ENCODE measurements at places on chromosomes 16 and 17. TPM values are rescaled to one million over a fixed set of nuclear protein-coding genes. Genes with fewer than 3 reads are reported as not detected.

DNA sequence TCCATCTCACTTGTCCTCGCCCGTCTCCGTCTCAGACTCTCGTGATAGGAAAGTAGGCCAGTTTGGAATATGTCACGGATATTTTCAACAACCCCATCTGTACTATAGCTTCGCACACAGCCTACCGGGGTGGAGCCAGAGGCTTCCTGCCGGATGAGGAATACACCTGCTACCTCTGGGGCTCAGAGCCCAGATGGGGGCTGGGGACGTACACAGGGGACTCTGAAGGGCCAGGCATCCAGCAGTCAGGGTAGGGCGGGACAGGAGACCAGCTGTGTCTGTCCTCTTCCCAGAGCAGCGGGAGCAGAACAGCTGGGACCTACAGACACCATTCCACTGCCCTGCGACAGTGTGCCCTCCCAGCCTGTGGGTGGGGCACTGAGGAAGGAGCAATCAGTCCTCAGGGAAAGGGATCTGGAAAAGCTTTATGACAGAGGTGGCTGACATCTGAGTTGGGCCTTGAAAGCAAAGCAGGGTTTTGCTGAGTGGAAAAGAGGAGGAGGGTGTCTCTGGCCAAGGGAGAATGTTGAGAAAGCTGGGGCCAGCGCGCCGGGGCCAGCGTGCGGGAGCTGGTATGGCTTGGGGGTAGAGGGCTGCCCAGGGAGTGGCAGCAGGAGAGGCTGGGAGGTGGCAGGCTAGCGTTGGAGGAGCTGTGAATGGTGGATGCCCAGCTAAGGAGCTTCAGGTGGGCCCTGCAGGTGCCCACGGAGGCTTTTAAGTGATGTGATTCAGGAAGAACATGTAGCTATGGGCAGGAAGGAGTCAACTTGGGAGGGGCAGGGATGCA, 11.5 kb upstream of the SRCIN1 start:
- H3K36me3 ChIP-seq = no peaks in the 10 kb centered on the region
- no peak overlapping the region for H3K27ac ChIP-seq
- peaks cover 24% of the 10 kb centered on the region for H3K27me3 ChIP-seq
- H3K4me1 ChIP-seq = no peaks in the 10 kb centered on the region
- DNase-seq = no peak

GRCh38 chr17:33091271-33091670, 99.6 kb downstream of the SPACA3 start:
- H3K4me3 ChIP-seq = no peak overlapping the region
- peaks cover 25% of the 10 kb centered on the region for H3K27me3 ChIP-seq
- H3K27ac ChIP-seq = no peak overlapping the region
- no peaks in the 10 kb centered on the region for H3K4me1 ChIP-seq
- H3K36me3 ChIP-seq = no peaks in the 10 kb centered on the region

The KRTAP17-1 gene
- total RNA-seq = not detected

- H3K36me3 ChIP-seq = no peaks in the 10 kb centered on the region
- no peaks in the 10 kb centered on the region for H3K27me3 ChIP-seq
- DNase-seq = no peak
- H3K4me3 ChIP-seq = no peak overlapping the region
Measured at GRCh38 chr16:72645538-72645937, 402.4 kb downstream of the ZFHX3 start.

GRCh38 chr17:58666858-58667267, 25.0 kb downstream of the TEX14 start:
- DNase-seq = peak; percentile 59
- H3K4me1 ChIP-seq = peaks cover 7% of the 10 kb centered on the region
- no peak overlapping the region for H3K4me3 ChIP-seq
- H3K27me3 ChIP-seq = peaks cover 10% of the 10 kb centered on the region
- H3K27ac ChIP-seq = no peak overlapping the region

DNA sequence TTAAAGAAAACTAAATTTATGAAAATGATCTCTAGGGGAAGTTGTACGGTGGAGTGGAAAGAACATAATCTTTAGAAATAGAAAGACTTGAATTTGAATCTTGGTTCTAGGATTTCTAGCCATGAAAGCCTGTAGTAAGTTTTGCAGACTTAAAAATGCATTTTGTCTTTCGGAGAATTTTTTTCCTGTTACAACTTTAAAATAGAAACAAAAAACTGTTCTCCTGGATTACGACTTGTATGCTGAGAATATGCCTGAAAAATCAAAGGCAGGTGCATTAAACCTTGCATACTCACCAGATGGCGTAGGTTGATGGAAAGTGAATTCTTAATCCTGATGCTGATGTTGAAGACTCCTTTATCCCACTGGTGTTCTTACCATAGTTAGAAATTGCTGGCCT, 7.5 kb upstream of the MPHOSPH6 start:
- H3K27me3 ChIP-seq = peaks cover 22% of the 10 kb centered on the region
- H3K36me3 ChIP-seq = no peaks in the 10 kb centered on the region
- H3K4me3 ChIP-seq = no peak overlapping the region
- no peak overlapping the region for H3K27ac ChIP-seq
- DNase-seq = no peak
- no peaks in the 10 kb centered on the region for H3K4me1 ChIP-seq

The DNAH9 gene
- not detected for total RNA-seq

The TERB1 gene
- total RNA-seq = 0.14 TPM

DNA sequence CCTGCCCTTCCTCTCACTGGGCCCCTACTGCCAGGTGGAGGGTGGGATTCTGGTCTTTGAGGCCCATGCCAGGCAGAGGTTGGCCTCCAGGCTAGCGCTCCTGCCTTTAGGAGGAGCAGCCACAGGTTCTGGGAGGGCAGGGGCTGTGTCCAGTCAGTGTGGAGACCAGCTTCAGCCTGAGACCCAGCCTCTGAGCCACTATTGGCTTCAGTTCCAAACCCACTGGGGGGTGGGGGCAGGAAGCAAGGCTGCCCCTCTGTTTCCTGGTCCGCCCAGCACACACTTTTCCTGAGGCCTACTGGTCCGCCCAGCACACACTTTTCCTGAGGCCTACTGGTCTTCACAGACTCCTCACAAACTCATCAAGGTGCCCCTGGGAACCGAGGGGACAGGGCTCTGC, 16.4 kb downstream of the SLC5A10 start:
- H3K27ac ChIP-seq = no peak overlapping the region
- DNase-seq = no peak
- no peaks in the 10 kb centered on the region for H3K36me3 ChIP-seq
- H3K27me3 ChIP-seq = no peaks in the 10 kb centered on the region
- H3K4me3 ChIP-seq = no peak overlapping the region
- H3K4me1 ChIP-seq = peaks cover 7% of the 10 kb centered on the region

DNA sequence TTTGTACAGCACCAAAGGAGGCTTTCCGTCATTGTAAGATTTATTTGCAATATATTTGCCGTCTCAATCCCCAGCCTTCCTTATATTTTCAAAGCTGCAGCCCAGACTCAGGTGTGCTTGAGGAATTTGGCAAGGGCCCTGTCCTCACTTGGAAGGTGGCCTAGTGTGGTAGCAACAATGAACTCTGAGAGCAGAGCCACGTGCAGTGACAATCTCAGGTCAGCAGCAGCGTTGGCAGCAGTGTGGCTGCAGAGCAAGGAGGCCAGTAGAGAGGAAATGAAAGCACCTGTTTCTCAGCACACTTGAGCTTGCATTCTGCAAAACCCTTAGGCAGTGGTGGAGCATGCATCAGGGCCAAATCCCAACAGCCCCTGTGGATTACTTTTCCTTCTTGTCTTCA, 613.5 kb downstream of the RBFOX1 start:
- H3K27me3 ChIP-seq = no peaks in the 10 kb centered on the region
- no peak for DNase-seq
- H3K27ac ChIP-seq = no peak overlapping the region
- no peaks in the 10 kb centered on the region for H3K36me3 ChIP-seq
- no peak overlapping the region for H3K4me3 ChIP-seq
- no peaks in the 10 kb centered on the region for H3K4me1 ChIP-seq

GRCh38 chr16:67157892-67158635, 1.6 kb downstream of the TRADD start:
- H3K36me3 ChIP-seq = peaks cover 25% of the 10 kb centered on the region
- peaks cover 25% of the 10 kb centered on the region for H3K27me3 ChIP-seq
- peaks cover 49% of the 10 kb centered on the region for H3K4me1 ChIP-seq
- H3K27ac ChIP-seq = peak overlapping the region; percentile 92
- peak; percentile 13 for DNase-seq
- peak overlapping the region; percentile 90 for H3K4me3 ChIP-seq

- no peaks in the 10 kb centered on the region for H3K27me3 ChIP-seq
- H3K36me3 ChIP-seq = peaks cover 62% of the 10 kb centered on the region
- H3K4me1 ChIP-seq = peaks cover 55% of the 10 kb centered on the region
- no peak overlapping the region for H3K4me3 ChIP-seq
Measured at GRCh38 chr16:67801883-67802282, 4.5 kb downstream of the RANBP10 start.

The C16orf95 gene
- 11.5 TPM for total RNA-seq

DNA sequence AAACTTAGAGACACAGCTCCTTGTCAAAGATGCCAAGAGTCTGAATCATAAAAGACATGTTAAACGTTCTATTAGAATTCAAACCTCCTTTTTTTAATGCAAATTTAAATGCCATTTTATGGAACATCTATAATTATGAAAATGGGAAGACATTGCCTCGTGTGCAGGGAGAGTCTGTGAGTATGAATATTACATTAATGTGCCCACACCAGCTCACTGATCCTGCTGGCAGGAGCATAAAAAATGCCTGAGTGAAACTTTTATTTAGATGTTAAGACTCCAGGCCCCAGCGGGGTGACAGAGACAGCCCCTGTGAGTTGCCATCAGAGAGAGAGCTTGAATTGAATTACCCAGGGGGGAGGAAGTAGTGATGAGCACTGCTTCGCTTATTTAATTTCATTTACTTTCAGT, 84.8 kb downstream of the SNX11 start:
- no peaks in the 10 kb centered on the region for H3K27me3 ChIP-seq

The ITPRIPL2 gene
- 1.9 TPM for total RNA-seq

GRCh38 chr16:1859650-1860049, 12.3 kb downstream of the MEIOB start:
- DNase-seq = no peak
- peaks cover 22% of the 10 kb centered on the region for H3K4me1 ChIP-seq
- no peaks in the 10 kb centered on the region for H3K36me3 ChIP-seq
- H3K27me3 ChIP-seq = peaks cover 19% of the 10 kb centered on the region

DNA sequence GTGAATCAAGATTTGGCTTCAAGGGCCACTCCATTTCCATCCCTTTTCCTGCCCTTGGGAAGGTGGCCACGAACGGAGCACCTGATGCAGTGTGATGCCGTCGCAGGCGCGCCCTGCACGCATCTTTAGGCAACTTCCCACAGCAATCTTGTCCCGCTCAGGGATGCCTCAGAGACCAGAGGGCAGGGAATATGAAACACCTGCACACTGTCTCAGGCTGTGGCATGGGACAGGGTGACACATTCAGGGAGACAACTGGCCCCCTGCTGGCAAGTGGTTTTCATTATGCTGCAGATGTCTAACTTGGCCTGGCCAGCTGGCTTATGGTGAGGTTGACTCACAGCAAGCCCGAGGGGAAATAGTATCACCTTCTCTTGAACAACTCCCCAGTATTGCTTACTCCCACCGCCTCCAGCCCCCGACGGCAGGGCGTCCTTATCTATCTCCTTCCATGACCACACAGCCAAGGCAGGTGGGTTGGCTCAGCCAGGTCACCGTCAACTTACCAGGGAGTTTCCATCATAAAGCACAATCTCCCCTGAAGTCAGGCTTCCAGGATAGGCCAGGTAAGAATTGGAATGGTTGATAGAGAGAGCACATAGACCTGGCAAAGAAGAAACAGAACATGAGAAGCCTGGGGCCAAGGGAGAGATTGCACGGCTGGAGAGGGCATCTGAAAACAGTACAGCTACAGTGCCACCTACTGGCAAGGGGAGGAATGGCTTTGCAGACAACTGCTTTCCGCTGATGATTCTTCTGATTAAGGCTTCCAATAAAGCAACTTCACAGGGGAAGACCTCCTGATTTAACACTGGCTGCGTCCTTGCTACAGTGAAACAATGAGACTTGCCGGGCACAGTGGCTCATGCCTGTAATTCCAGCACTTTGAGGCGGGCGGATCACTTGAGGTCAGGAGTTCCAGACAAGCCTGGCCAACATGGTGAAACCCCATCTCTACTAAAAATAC, 21.1 kb downstream of the WIPI1 start:
- peaks cover 3% of the 10 kb centered on the region for H3K36me3 ChIP-seq
- peak overlapping the region; percentile 83 for H3K27ac ChIP-seq
- no peaks in the 10 kb centered on the region for H3K27me3 ChIP-seq

The TMIGD1 gene
- total RNA-seq = not detected

- H3K4me1 ChIP-seq = no peaks in the 10 kb centered on the region
- H3K27me3 ChIP-seq = no peaks in the 10 kb centered on the region
- DNase-seq = no peak
- no peaks in the 10 kb centered on the region for H3K36me3 ChIP-seq
Measured at GRCh38 chr16:64659866-64660265, 462.0 kb downstream of the CDH11 start.

DNA sequence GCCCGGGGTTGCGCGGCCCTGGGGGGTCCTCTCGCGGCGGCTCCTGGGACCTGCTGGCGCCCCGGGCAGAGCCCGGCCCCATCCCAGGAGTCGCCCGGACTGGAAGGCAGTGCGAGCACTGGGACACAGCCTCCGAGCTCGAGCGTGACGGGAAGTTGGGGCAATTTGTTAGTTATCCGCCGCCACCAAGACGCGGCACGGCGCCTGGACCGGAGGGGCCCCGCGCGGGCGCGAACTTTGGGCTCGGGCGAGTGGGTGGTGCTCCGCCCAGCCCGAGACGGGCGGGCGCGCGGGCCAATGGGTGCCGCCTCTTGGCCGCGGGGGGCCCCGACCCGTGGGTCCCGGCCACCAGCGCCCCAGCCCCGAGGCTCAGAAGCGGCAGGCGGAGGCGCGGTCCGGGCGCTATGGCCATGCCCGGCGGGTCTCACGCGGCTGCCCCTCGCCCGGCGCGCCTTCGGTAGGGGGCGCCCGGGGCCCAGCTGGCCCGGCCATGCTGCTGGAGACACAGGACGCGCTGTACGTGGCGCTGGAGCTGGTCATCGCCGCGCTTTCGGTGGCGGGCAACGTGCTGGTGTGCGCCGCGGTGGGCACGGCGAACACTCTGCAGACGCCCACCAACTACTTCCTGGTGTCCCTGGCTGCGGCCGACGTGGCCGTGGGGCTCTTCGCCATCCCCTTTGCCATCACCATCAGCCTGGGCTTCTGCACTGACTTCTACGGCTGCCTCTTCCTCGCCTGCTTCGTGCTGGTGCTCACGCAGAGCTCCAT, at the start of gene ADORA2B:
Gene ADORA2B (plus strand): TSS at position 372 of the 768 bp plus-strand sequence. CDS start 119 bp downstream, at position 491.
- H3K27ac ChIP-seq = peak within 1 kb of the TSS; percentile 61
- H3K4me3 ChIP-seq = peak within 1 kb of the TSS; percentile 76
- peak; percentile 73 for DNase-seq

DNA sequence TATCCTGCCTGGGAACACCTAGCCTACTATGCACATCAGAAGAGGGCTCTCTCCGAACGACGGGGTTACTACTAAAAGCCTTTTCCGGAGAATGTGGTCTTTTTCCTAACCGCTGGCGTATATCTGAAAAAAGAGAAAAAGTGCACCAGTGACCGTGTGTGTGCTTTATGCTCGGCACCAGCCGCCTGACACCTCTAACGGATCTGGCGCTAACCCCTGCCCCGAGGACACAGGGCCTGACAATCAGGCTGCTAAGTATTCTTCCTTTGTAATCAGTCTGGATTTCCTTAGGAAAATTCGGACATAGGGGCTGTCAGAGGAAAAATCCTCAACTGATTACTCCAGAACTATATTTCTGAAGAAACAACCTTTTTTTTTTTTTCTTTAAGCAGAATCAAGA, 13.4 kb upstream of the ITGAE start:
- H3K4me1 ChIP-seq = no peaks in the 10 kb centered on the region
- H3K27me3 ChIP-seq = no peaks in the 10 kb centered on the region
- no peak overlapping the region for H3K27ac ChIP-seq
- no peak overlapping the region for H3K4me3 ChIP-seq
- DNase-seq = no peak
